ENCODE measurements at places on chromosomes 16 and 17.

DNA sequence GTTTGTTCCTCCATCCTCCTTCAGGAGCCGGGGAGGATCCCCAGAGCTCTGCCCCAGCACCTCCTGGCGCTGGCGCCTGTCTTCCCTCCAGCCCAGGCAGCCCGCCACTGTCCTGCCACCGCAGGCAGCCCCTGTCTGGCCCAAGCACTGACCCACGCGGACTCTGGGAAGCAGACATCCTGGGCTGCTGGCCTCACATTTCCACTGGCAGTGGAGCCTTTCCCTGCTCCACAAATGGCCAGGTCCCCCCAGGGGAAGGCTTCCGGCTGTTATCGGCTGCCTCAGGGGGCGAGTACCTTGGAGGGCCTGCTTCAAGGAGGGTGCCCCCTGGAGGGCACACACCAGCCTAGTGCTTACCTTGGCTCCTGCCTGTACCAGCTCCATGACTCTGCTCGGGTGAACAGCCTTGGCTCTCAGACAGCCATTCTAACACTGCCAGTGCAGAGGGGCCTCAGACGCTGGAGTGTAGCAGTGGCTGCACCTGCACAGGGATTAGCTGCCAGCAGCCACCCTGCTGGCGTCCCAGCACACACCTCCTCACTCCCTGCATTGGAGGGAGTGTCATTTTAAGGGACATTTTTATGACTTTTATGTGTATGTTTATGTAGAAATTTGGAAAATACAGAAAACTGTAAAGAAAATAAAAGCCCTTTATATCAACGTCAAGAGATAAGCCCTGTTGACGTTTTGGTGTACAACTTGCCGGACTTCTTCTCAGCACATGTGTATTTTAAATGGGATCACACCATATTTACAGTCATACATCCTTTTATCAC is 21.0 kb downstream of the ACE start:
- DNase-seq: no peak

GRCh38 chr16:82004601-82005000 is 6.7 kb downstream of the SDR42E1 start:
- DNase-seq: no peak

DNA sequence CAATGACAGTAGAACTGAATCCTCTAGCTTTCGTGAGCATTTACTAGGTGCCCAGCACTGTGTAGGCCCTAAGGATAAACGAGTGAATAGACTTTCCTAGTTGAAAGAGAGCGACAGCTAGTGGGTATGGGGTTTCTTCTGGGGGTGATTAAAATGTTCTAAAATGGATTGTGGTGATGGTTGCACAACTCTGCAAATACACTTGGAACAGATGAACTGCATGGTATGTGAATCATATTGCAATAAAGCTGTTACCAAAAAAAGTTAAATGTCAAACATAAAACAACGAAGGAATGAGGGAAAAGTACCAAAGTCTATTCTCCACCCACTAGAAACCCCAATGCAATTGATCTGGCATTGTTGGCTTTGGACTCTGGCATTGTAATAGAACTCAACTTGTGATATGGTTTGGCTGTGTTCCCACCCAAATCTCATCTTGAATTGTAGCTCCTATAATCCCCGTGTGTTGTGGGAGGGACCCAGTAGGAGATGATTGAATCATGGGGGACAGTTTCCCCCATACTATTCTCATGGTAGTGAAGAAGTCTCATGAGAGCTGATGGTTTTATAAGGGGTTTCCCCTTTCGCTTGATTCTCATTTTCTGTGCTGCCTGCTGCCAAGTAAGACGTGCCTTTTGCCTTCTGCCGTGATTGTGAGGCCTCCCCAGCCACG is 70.5 kb downstream of the MARF1 start:
- peak; percentile 15 for DNase-seq

- DNase-seq: no peak
Observed at GRCh38 chr17:18187821-18188761, 4.5 kb downstream of the ALKBH5 start.

Data from CD14-positive monocyte (primary cell).